ENCODE measurements at places on chromosomes 2 and 18. TPM values are rescaled to one million over a fixed set of nuclear protein-coding genes. Genes with fewer than 3 reads are reported as not detected.

SULT1C4 gene
- 17.7 TPM for polyA plus RNA-seq

KCNE4 gene
- 6.4 TPM for polyA plus RNA-seq

C2orf66 gene
- 0.09 TPM for polyA plus RNA-seq

IL1B gene
- polyA plus RNA-seq: not detected

DNA sequence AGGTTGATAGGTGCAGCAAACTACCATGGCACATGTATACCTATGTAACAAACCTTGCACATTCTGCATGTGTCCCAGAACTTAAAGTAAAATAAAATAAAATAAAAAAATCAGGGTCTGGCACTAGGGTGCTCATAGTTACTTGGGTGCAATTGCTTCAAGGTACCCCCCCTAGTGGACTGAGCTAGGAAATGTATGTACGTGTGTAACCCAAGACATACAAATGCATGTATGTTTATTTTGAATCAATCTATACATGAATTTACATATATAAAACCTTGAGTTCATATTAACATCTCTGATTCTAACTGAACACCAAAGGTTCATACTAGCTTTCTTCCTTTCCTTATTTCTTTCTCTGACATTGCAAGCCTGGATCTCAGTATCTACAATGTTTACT, 51.5 kb downstream of the USP37 start:
- no peak for DNase-seq

DNA sequence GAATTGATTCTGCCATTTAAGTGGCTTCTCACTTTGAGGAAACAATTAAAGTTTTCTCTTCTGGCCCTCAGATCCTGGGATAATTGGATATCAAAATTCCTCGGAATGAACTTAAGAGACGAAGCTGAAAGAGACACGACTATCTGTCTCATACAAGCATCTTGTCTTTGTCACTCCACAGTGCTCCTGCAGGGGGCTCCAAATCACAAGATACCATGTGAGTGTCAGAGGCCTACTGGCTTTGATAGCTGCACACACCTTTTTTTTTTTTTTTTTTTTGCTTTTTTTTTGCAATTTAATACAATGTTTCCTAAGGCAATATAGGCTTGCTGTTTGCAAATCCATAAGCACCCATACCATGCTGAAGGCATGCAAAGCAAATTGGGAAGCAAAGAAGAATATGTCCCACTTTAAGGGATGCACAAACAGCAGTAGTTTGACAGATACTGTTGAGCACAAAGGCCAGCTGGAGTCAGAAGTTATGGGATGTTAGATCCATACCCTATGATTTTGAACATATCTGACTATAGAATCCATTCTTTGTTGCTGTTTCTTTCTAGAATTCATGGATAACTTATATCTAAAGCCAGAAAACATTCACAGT, 109.0 kb upstream of the CBLN2 start:
- peak; percentile 3 for DNase-seq

GRCh38 chr2:191405546-191405945, 160.3 kb downstream of the MYO1B start:
- DNase-seq: no peak

DNA sequence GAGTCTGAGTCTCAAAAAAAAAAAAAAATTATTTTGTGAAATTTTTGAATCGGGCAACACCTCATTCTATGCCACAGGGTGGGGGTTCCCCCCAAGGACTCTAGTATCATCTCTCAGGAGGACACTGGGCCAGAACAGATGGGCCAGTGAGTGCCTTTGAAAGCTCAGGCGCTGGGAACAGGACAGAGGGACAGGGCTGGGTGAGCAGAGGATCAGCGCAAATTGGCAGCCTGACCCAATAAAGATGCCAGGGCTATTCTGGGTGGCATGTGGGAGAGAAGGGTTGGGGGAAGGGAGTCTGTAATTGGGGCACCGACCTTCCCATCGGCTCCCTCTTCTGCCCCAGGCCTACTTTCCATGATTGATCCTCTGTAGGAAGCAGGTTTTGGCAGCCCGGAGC, 44.0 kb downstream of the KIF3C start:
- no peak for DNase-seq

DNA sequence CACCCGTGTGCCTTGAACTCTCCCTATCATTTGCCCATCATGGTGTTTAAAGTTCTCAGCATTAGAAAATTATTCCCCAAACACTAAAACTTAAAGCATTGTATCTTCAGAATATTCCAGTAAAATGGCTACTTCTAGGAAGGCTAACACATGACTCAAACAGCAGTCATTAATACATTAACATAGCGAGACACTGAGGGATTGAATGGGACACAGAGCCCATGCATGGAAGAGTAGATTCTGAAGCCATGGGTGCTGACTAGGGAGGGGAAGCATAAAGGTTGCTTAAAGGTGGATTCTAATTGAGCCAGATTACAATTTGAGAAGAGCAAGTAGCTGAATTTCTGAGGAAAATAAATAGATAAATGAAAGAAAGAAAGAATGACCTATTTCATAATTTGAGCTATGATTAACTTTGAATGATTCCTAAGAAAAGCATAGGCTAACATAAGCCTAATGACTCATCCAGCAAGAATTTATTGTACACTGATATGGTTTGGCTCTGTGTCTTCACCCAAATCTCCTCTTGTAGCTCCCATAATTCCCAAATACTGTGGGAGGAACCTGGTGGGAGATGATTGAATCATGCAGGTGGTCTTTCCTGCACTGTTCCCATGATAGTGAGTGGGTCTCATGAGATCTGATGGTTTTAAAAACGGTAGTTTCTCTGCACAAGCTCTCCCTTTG, 79.8 kb upstream of the PIK3C3 start:
- DNase-seq: no peak

DNA sequence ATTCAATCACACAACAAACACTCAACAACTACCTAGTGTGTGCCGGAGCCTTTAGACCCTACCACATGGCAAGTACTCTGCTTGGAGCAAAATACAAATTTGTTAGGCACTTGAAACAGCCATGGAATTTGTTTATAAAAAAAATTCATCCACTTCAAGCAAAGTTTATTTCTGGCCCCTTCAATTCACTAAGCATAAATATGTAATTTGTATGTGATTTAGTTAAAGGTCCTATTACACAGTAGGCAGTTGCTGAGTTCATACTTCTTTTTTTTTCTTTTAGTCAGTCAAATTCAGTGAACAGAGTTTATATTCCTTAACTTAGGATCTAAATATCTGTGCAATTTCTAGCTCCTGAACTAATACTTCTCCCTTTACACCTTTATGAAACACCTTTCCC, 22.5 kb downstream of the GCFC2 start:
- no peak for DNase-seq

- peak; percentile 27 for DNase-seq
Observed at GRCh38 chr2:213806125-213806726, 522.0 kb downstream of the SPAG16 start.

DNA sequence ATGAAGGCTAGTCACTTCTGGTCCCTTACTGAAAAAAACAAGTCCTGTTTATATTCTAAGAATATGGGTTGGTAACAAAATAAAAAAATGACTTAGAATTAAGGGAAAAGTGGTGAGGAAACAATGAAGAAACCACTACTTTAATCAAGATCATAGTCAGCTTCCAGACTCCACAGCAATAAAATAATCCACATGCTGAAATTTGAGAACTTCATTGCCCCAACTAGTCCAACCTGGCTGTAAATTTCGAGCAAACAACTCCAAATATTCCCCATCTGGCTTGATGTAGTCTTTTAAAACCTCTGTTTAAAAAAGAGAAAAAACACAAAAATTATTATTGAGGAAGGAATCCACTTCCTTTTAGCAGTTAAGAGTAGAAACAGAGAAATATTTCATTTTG, 32.5 kb downstream of the METTL4 start:
- peak; percentile 25 for DNase-seq

DNA sequence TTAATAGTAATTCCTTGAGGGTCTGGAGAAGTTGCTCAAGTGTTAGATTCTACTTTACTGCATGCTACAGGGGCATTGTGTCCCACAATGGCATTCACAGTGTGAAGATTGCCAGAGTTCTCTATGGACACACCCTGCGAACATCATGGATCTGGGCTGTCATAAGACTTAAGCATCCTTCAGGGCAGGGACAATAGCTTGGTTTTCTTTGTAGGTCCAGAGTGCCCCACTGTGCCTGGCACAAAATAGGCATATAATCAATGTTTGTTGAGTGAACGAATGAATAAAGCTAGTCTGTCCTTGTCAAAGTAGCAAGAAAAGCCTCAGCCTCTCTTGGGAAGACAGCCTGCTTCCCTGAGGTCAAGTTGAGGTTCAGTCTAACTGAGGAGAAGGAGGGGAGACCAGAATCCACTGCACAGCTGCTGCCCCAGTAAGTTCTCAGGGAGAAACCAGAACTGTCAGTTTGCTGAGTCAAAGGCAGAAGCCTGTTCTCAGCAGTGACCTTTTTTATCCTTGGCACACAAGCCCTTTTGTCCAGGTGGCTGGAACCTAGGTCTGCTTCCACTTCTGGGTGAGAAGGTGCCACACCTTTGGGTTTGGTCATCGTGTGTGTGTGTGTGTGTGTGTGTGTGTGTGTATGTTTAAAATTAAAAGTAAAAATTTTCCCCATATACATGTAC, 15.0 kb downstream of the INPP4A start:
- DNase-seq: no peak

DNA sequence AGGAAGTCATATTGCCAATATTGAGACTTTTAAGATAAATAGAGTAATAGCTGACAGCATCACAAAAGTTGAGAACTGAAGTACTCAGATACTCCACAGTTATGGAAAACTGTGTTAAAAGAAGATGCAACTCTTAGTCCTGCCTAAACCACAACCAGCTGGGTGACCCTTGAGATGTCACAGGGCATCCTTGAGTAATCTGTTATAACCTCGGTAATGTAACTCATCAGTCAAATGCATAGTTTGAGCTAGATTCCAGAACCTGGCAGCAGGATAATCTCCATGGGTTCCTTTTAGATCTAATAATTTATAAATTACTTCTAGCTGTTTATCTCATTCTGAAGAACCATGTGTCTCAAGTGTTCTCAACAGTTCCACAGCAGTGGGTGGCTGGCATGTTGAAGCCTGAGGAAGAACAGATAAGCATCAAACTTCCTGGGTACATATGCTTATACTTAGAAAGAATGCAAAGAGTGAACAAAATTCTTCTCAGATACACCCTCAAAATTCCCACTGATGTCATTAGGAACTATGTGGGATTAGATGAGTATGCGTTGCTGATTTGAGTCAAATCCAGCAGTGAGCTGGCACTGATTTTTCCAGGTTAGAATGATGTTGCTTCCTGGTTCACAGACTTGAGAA, 304.1 kb upstream of the ERBB4 start:
- DNase-seq: no peak

- DNase-seq: no peak
Observed at GRCh38 chr2:104746299-104746698, 107.6 kb upstream of the POU3F3 start.

DNA sequence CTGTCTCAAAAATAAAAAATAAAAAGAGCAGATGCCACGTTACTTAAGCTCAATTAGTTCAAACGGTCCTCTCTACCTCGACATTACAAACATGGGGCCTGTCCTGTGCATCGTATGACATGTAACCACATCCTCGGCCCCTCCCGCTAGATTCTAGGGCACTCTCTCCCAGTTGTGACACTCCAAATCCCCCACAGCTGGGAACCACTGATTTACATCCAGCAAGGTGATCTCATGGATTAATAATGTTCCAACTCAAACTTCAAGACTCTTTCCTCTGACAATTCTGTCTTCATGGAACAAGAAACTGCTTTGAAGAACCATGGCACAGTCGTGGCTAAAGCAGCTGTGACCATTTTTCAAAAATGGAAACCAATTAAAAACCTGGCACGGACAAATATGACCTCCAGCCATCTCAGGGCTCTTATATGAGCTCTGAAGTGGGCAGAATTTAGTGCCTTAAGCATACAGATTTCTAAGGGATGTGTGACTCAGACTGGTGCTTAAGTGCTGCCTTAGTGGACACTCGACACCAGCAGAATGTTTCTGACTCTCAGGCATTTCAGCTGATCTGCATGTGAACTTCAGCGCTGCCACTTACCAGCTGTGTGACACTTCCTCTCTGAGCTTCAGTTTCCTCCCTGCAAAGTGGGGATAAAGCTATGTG, 31.7 kb upstream of the ASAP2 start:
- DNase-seq: no peak

GRCh38 chr2:217077831-217078407, 218.1 kb upstream of the TNP1 start:
- no peak for DNase-seq

GRCh38 chr18:5057386-5058348, 139.4 kb downstream of the AKAIN1 start:
- peak; percentile 63 for DNase-seq

DNA sequence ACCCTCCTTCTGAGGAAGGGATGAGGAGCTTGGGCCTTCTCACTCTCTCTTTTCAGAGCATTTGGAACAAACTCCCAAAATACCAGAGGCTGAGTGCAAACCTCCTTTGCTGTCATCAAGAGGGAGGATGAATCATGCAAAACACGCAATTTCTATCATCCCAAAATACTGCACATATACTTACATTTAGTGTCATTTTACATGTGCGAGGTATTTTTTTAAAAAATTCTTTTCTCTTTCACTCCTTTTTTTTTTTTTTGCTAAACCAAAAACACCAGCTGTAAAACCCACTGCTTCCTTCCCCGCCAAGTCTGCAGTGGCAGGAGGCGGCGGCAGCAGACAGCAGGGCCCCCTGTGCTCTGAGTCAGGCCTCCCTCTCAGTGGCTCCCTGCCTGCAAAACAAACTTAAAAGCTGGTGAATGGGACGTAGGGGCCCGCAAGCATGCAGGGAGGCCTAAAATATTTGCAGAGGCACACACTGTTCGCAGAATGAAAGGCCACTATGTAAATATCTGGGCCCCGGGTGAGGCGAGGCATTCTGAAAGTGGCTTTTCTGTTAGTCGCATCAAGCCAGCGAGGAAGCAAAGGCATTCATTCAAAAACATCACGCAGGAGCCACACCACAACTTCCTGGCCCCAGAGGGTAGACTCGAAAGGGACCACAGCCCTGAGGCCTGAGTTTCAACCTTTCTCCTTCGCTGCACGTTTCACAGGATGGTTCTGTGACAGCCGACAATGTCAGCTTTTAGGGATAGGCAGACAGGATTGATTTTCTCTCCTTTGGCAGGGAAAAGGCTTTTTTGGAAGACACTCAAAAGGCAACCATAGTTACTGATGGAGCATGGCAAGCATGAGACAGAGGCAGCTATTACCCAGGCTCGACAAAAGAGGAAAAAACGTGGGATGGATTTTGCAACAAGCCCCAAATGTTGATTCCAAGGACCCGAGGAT, 73.4 kb downstream of the ACTR2 start:
- peak; percentile 92 for DNase-seq

DNA sequence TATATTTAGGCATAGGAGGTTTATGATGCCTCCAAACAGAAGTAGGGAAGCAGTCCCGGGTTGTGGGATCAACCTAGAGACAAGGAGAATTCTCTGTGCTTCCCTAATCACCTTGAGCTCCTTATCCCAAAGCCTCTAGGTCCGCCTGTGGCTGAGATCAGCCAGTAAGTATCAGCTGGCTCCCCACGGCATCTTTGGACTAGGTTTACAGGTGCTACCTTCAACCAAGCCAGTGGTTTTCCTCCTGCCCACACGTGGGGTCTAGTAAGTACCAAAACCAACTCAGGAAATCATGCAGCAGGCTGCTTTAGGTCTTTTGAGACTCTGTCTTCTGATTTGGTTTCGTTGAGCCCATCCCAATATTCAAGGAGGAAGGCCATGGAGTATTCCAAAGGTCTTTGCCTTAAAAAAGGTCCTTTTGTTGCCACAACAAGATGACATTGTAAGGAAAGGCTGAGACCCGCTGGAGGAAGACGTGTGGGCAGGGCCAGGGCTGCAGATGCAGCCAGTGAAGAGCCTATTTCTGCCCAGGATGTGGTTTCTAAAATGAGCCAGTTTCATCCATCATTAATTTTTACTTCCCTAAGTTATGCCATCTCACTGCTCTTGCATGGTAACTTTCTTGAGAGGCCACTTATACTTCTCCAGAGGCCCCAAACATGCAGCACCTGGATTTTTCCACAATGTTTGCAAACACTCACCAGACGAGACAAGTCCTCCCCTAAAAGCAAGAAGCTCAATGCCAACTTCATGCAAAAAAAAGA, 248.7 kb downstream of the RNF152 start:
- DNase-seq: no peak

Data from muscle of leg (tissue), 16 donors.